AG09309 (cell line): ENCODE measurements at places on chromosomes 7 and 10.

DNA sequence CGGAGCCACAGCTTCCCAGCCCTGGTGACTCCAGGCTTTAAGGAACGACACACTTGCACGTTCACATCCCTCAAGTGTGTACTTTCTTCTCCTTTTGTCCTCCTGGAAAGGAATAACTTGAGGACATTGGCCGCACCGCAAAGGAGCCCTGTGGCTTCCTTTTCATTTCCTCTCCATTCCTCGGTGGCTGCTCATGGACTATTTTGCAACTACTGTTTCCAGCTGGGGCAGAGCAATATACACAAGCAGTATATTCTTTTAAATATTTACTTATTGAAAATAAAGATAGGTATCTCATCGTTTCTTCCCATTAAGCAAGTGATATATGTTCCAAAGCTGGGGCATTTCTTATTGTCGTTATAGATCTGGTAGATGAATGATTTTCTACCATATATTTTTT, 97.2 kb upstream of the LYZL1 start:
- peak; percentile 10 for DNase-seq

GRCh38 chr10:70376436-70377378, 5.7 kb downstream of the LRRC20 start:
- DNase-seq: no peak

DNA sequence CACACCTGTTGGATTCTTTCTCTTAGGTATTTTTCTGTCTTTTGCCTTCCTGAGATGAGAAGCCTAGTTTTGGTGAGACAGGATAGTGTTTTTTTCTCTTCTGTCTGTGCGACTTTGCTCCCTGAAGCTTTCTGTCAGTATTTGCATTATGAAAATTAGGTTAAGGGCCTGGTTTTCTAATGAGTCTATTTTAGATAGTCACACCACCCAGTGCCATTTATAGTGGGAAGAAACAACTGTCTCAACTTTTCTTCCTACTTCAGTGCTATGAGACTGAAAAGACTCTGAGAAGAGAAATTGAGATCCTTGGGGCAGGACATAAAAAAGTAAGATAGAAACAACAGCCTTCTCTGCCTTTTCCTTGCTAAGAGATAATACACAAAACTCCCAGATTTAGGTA, 53.6 kb downstream of the MINPP1 start:
- DNase-seq: no peak

DNA sequence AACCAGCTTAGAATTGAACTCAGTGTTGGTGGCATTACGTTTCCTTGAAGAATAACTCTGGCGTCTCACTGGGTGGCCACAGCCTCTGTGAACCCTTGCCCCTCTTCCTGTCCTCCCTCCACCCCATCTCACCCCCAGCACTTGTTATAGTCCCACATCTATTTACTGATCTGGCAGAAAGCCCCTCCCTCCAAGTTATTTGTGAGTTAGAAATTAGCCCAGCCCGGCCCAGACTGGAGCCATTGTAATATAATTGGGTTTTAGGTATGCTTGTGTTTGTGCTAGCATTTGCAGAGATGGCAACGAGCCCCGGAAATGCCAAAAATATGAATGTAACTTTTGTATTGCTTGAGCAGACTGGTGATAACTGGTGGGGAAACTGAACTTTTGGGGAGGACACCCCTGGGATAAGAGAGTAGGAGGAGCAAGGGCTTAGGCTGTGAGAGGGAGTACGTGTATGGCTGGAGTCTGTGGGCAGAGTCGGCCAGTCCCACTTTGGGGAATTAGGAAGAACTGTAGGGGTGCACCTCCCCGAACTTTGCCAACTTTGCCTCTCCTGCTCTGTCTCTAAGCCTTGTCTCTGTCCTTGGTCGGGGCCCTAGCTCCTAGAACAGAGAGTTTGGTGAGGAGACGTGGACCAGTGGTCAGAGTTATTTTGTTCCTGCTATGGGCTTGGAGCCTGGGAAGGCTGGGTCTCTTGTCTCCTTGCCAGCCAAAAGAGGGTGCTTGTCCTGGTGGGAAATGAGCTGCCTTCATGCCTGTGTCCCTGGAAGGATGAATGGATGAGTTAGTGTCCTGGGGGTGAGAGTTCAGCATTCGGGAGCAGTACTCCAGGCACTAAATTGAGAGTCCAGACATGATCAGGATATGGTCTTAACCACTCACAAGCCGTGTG, 19.3 kb upstream of the TRIM8 start:
- no peak for DNase-seq

DNA sequence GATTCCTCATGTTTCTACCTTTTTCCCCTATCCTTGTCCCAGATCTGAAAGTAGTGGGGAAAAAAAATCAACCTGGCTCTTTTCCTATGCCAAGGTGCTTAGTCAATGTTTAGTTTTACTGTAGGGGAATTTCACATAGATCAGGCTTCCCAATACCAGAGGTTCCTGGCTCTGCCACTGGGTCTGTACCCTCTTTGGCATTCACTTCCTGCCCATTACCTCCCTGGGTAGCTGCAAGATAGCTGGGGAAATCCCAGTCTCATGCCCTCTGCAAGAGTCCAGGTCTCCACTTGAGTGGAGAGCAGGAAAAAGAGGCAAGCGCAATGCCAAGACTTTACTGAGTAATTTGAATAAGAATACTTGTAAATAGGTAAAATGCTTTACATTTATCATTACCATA, 3.5 kb upstream of the BPGM start:
- no peak for DNase-seq
